A549 (cell line): ENCODE measurements at places on chromosomes 6 and 20.

DNA sequence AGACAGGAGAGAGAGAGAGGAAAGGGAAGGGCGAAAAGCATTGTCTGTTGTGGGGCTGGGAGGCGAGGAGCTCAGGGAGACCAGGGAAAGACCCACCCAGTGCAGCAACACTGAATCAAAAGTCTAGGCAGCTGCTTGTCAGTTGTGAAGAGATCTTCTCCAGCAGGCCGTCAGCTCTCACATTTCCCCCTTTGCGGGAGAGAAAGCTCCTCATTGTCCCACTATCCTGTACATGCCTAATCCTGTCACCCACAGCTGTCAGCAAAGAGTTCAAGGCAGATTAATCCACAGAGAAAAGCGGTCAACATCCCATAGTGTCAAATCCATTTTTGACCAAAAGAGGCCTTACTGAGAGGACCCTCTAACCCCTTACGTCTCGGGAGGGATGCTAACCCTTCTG, 27.3 kb downstream of the RNF182 start:
- no peak for DNase-seq

DNA sequence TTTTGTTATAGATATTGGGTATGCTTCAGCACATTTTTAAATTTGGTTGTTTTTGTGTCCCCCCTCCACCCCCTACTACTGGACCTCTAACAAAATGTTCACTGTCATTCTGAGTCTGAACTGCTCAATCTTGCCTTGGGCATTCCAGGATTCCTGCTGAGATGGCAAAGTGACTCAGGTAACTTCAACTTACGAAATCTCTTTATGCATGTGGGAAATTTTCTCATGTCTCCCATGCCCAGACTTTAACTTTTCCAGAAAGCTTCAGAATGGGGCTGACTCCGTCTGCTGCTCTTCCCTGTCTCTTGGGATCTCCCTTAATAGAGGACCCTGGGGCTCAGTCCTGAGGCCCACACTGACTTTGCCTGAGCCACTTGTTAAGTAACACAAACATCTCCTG, 14.0 kb downstream of the CYP39A1 start:
- no peak for DNase-seq

- peak; percentile 42 for DNase-seq
Observed at GRCh38 chr6:20400456-20401204, 1.0 kb upstream of the E2F3 start.

GRCh38 chr6:169069356-169069755, 184.3 kb downstream of the THBS2 start:
- no peak for DNase-seq

- DNase-seq: no peak
Observed at GRCh38 chr20:58053391-58054055, 174.9 kb downstream of the ANKRD60 start.
